ENCODE measurements at places on chromosomes 13 and 19.

- no peak for DNase-seq
Observed at GRCh38 chr13:33711436-33711835, 106.5 kb upstream of the RFC3 start.

- no peak for DNase-seq
Observed at GRCh38 chr13:79402074-79402635, 3.9 kb downstream of the RBM26 start.

DNA sequence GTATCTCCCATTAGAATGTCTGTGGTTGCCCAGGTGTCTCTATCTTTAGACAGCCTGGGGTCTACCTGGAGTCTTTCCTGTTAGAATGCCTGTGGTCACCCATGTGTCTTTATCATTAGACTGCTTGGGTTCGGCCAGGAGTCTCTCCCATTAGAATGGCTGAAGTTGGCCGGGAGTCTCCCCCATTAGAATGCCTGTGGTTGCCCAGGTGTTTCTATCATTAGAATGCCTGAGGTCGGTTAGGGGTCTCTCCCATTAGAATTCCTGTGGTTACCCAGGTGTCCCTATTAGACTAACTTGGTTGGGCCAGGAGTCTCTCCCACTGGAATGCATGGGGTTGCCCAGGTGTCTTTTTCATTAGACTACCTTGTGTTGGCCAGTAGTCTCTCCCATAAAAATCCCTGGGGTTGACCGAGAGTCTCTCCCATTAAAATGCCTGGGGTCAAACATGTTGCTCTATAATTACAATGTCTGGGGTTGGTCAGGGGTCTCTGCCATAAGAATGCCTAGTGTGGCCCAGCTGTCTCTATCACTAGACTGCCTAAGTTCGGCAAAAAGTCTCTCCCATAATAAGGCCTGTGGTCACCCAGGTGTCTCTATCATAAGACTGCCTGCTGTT lies 1448.7 kb downstream of the UQCRFS1 start:
- no peak for DNase-seq

DNA sequence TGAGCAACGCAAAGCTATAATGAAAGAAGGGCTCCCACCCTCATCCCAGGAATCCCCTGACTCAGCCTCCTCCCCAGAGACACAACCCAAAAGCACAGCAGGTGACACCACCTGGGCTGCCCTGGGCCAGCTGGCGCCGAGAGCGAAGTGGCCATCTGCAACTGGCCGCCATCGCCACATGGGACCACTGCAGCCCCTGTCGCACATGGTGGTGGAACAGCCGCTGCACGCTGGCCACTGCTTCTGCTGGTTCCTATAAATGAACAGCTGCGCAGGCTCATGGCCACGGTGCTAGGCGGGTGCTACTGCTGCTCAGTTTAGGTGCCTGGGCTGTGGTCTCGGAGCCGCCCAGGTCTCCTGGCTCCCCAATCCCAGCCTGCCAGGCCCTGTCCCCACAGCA lies 11.6 kb upstream of the ISYNA1 start:
- DNase-seq = no peak

GRCh38 chr19:8147582-8147978 lies 1.8 kb downstream of the FBN3 start:
- DNase-seq = no peak

- DNase-seq = no peak
Observed at GRCh38 chr19:30376272-30376671, 4.1 kb downstream of the ZNF536 start.

DNA sequence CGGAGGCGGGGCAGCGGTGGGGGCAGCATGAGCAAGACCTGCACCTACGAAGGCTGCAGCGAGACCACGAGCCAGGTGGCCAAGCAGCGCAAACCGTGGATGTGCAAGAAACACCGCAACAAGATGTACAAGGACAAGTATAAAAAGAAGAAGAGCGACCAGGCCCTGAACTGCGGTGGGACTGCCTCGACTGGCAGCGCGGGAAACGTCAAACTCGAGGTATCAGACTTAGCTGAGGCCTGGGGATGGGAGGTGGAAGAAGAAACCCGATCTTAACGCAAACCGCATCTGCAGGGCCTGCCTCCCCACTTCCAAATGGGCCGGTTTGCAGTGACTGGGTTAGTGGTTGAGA lies 693 bp downstream of the RFXAP start:
- DNase-seq = no peak

DNA sequence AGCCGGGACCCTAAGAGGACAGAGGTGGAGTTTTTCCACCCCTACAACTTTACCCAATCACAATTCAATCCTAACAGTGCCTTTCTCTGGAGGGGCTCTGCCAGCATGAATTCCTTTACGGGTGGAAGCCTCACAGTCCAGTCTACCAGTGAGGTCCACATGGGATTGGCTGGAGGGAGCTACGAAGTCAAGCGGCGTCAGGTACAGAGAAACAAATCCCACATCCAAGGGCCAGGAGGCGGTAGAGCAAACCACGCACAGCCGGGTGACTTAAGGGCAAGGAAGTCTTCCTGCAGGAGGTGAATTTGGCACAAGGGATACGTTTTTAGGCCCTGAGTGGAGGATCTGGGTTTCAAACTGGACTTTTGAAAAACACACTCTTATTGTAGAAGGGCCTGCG lies 199.6 kb downstream of the UQCRFS1 start:
- no peak for DNase-seq

DNA sequence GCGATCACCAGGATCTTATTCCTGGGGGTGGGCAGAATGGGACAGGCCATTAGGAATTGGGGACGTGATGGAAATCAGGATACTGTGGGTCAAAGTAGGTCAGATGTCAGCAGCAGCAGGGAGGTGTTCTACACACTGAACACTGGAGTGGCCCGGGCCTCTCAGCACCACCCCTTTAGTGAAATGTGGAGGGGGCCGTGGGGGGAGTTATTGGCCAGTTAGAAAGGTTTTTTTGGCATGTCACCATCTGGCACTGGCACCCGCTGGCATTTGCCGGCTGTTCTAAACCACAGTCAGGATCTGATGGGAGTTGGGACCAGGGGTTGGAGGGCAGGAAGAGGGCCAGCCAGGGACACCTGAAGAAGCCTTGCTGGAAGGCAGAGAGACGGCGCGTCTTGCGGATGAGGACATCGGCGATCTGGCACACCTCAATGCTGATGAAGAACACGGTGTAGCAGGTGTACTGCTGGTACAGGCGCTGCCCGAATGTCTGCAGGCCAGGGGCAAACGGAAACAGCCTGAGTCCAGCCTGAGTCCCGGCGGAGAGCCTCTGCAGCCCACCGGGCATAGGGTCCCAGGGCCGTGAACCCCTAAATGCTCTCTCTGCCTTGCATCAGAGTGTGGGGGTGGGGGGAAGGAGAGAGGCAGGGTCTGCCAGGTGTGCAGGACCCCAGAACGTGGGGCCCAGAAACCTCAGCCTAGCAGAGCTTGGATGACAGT lies 5.8 kb downstream of the TMEM147 start:
- DNase-seq = no peak

DNA sequence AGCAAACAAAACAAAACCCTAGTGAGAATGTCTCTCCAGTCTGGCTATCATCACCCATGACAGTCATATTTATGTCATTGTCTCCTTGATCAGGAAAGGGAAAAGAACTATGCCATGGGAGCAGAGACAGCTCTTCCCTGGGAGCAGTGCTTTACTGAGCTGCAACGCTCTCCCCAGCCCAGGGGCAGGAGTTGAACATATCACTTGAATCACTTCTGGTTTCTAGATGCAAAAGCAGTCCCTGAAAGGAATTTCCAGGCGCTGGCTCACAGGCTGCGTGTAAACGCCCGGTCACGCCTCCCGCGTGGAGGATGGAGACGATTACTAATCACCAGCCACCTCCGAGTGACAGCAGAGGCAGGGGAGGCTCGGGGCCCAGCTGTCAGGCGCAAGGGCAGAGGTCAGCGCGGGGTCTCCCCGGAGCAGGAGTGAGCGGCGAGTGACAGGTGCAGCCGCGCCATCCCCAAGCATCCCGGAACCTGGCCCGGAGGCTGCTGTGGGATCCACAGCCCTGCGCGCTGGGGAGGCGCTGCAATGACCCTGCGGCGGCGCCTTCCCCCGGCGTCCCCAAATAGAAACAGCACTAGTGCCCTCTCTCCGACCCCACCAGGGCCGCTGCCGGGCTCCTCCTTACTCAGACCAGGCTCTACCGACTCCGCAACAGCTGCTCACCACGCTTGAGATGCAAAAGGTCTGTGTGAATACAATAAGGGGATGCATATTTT lies 23.5 kb upstream of the DCLK1 start:
- no peak for DNase-seq

- DNase-seq = no peak
Observed at GRCh38 chr13:94272038-94272437, 207.4 kb downstream of the DCT start.

DNA sequence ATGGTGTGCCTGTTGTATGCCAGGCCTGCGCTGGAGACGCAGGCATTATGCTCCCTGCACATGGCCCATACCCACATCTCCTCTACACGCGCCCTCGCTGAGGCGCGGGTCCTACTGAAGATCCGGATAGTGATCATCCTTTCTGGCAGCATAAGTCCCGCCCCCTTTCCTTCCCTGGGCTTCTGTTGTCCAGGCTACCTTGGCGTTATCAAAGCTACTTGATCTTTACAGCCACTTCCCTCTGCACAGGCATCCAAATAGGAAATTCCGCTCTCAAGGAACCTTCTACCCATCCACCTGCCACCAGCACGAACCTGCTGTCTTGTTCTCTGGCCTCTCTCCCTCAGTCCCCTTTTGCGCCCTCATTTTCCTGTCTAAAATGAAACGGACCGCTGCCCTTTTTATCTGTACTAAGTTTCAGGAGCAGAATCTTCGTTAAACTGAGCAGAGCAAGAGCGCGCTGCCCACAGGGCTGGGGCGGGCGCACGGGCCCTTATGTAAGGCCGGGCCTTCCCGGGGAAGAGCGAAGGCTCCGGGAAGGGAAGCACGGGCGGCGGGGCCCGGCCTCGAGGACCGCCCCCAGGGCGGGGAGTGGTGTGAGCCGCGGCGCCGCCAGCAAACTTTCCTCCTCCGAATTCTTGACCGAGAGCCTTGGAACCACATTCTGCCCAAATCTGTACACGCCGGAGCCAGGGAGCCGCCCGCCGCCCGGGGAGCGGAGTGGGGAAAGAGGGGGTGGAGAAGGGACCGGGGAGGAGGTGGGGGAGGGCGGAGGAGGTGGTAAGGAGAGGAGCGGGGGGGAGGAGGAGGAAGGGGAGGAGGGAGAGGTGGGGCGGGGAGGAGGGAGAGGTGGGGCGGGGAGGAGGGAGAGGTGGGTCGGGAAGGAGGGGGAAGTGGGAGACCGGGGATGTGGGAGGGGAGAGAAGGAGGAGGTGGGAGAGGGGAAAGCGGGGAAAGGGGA lies 920 bp upstream of the UBE2L5 start:
- DNase-seq = peak; percentile 82

DNA sequence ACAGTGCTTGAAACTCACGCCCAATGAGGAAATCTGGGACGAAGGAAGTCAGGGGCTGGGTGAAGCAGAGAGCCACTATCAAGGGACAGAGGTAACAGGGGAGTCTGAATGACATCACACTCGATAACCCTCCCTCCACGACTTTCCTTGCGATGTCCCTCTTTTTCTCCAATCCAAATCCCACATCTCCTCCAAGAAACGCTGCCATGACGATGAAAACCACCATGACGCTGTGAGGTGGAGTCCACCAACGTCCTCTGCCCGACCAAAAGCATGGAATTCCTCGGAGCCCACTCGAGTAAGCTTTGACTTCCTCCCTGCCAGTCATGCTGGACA lies 967 bp downstream of the REXO1 start:
- DNase-seq = no peak

- no peak for DNase-seq
Observed at GRCh38 chr13:102847272-102848234, 1.7 kb downstream of the ERCC5 start.

- no peak for DNase-seq
Observed at GRCh38 chr19:5334824-5335500, 5.7 kb downstream of the PTPRS start.

GRCh38 chr19:35297922-35298321 lies 6.0 kb downstream of the MAG start:
- no peak for DNase-seq

DNA sequence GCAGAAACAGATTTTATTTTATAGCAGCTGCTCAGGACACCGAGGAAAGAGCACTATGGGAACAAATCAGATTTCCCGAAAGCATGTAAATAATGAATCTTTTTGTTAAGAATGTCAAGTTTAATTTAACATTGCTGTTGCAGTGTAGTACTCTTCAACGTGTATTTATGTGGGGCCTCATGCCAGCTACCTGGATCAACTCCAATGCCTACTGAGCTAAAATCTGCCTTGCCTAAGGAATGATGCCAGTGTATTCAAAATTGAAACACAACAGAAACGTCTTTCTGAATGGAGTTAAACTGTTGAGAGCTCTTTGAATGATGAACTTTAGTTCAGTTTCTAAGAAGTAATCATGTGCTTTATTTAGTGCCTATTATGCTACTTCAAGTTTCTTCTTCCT lies 1379.8 kb upstream of the ATXN8OS start:
- no peak for DNase-seq

DNA sequence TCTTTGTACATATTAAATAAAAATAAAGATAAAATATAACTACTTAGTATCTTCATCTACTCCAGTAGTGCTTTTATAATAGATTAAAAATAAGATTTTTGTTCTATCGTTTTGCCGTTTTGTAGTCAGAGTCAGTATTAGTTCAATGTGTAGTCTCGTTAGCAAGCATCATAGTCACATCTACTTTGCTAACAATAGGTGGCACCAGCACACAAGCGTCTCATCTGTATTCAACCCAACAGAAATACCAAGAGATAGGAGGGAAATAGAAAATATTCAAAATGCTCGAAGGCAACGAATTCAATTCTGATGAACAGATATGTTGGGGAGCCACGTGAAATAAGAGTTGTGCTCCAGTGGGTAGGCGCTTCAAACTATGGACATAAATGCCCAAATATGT lies 21.4 kb upstream of the MICU2 start:
- peak; percentile 4 for DNase-seq

GRCh38 chr13:25541434-25542123 lies 169.8 kb downstream of the ATP8A2 start:
- DNase-seq = no peak

DNA sequence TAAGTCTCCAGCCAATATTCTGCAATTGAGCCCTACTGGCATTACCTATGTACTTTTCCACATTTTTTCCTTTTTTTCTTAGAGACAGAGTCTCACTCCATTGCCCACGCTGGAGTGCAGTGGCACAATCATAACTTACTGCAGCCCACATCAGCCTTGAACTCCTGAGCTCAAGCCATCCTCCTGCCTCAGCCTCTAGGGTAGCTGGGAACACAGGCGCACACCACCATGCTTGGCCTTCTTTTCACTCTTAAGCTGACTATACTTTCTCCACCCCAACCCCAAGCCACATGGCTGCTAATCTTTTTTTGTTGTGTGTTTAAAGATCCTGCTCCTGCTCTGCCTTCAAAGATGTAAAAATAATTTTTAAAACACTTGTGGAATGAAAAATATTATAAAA lies 1.6 kb upstream of the LATS2 start:
- no peak for DNase-seq

- DNase-seq = no peak
Observed at GRCh38 chr19:19409631-19410030, 4.2 kb downstream of the GATAD2A start.

All from fibroblast of the conjunctiva (primary cell).